Esophagus muscularis mucosa (tissue), 4 donors: ENCODE measurements at places on chromosomes 4 and X.

- DNase-seq, result no peak
Observed at GRCh38 chr4:141416219-141416618, 195.5 kb downstream of the ZNF330 start.

GRCh38 chr4:46385946-46386345 lies 4.0 kb downstream of the GABRA2 start:
- DNase-seq, result no peak

DNA sequence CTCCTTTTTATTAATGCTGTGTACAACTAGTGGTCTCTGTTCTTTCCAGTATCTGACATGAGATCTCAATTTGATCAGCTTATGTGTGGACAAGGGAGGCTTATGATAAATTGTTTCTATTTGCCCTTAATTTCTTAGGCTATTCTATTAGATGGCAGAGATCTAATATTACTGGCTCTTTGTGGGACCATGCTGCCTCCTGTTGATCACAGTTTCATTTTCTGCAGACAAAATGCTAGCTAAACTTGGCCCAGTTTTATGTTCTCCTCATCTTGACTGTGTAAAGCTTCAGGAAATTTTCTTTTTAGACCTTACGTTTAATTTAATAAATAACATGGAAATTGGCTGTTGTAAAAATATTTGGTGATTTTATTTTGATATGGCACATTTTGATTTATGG lies 627.1 kb upstream of the AADAT start:
- no peak for DNase-seq

DNA sequence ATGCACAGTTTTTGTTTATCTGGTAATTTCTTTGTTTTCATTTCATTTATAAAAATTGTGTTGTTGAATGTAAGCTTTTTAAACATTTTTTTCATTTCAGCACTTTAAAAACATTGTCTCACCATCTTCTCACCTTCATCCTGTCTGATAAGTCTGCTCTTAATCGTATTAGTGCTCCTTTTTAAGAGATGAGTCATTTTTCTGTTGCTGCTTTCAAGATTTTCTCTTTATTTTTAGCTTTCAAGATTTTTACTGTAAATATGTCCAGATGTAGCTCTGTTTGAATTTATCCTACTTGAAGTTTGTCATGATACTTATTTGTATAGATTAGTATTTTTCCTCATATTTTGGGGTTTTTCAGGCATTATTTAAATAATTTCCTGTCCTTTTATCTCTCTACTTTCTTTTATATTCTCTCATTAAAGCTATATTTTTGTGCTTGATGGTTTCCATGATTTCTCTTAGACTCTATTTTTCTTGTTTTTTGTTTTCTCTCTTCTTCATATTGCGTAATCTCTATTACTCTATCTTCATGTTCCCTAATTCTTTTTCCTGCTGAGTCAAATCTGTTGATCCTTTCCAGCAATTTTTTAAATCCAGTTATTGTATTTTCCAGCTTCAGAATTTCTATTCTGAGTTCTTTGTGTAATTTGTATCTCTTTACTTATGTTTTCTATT lies 1400.4 kb upstream of the PCDH7 start:
- no peak for DNase-seq

GRCh38 chr4:33411182-33411581 lies 2691.0 kb downstream of the PCDH7 start:
- no peak for DNase-seq

DNA sequence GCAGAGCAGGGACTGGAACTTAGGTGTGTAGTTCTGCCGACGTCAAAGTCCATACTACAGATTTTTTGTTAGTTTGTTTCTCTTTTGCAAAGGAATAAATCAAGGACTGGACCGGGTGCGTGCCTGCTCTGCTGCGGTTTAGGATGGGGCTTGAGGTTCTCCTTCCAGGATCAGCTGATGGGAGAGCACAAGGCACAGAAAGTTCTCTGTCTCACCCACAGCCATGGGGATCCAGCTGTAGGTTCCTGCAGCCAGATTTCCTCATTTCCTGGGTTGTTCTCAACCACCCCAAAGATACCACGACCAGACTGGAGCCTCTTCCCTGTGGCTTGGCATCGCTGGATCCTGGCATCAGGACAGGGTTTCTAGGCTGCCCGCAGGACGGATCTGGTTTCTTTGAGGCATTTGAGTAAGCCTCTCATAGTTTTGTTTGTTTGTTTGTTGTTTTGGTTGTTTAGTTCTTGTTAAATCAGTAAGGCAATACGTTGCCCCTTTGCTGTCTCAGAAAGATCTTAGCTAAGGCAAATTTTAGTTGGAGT lies 789 bp upstream of the SRPX start:
- no peak for DNase-seq

- no peak for DNase-seq
Observed at GRCh38 chrX:49116076-49116475, 7.5 kb downstream of the GPKOW start.

DNA sequence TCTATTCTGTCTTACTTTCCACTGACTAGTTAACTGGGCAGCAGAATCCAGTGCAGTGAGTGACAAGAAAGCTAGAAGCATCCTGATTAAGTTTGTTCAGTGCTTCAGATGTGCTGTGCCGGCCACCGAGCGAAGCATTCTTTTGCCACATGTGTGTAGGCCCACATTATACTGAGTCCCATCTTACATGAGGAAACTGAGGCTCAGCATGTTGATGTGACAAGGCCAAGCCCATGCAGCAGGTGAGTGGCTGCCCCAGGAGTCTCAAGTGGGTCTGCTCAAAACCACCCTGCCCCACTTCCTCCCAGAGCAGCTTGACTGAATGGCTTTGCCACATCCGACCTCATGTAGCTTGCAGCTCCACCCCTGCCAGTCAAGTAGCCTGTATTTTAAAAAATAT lies 50.5 kb downstream of the RHOH start:
- no peak for DNase-seq

DNA sequence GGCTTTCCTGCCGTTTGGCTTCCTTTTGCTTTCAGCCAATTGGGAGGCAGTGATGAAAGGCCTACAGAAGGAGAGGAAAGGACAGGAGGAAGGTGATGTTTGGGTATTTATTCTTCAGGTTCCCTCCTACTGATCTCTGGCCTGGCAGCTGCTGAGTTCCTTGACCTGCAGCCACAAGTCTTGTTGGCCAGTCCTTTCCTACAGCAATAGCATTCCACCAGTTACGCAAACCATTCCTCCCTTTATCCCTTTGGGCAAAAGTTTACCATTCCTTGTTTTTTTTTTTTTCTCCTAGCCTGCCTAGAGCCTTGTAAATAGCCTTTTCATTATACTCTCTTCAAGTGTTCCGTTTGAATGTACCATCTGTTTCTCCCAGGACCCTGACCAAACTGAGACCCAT lies 198.1 kb upstream of the FTHL17 start:
- no peak for DNase-seq

- DNase-seq, result no peak
Observed at GRCh38 chrX:42460706-42461105, 317.3 kb downstream of the PPP1R2C start.

DNA sequence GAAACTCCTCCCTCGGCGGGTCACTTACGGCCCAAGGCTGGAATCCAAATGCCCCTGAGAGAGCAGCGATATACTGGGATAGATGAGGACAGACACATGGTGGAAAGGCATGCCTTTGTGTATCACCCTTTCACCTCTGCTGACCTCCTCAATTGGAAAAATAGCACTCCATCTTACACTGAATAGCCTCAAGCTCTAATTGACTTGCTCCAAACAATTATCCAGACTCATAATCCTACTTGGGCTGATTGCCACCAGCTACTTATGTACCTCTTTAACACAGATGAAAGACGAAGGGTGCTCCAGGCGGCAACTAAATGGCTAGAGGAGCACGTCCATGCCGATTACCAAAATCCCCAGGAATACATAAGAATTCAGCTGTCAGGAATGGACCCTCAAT lies 1142.2 kb downstream of the ARAP2 start:
- DNase-seq, result no peak

DNA sequence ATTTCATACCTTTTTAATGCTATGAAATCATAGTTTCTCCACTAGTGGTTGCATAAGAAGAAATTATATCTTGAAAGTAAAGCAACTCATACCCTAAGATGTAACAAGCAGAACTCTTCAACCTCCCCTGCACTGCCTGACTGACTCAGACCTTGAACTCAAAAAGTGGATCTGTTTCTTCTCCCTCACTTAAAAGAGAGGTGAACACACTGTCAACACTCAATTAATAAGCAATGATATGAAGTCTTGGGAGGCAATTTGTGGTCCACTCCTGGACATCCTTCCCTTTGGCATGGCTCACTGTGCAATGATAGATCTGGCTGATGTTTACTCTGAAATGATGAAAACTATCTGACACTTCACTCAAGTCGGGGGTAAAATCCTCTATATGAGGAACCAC lies 282.0 kb upstream of the DKK2 start:
- no peak for DNase-seq

DNA sequence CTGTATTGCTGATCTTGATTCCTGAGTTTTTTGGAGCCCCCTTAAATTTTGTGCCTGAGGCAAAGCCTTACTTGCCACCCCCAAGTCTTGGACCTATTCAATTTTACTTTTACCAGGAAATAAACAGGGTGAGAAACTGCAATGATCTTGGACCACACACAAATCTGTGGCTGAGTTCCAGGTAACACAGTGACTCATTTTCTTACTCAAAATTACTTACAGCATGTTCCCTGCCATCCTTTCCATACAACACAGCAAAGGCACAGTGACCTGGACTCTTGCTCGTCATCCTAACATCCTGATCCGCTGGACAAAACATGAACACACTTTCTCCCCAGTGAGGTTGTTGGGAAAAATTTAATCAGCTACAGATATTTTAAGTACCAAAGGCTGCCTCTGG lies 60.7 kb upstream of the S100G start:
- DNase-seq, result no peak

DNA sequence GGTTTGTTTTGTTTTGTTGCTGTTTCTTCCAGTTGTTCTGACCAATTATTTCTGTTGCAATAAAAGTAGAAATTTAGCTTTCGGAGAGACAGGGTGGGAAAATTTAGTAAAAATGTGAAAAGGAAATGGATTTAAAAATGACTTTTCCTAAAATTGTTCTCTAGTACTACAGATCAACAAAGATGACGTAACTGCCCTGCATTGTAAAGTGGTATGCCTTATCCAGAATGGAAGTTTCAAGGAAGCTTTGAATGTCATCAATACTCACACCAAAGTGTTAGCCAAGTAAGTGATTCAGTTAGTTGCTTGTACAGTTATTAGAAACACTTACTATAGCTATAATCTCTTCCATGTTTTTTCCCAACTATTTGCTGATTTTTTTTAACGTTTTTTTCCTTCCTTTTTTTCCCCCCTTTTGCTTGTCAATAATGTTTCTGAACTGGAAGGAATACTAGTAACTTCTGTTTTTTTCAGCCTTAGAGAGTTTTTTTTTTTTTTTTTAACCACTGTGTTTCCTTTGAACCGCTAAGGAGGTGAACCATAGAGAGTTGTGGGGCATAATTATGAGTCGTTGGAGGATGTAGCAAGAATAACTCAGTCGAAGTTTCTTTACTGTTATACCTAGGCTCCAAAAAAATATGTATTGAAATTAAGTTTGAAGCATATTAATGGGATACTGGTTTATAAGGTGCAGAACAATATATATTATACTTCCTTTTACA lies 2.2 kb downstream of the SRP72 start:
- DNase-seq, result no peak

DNA sequence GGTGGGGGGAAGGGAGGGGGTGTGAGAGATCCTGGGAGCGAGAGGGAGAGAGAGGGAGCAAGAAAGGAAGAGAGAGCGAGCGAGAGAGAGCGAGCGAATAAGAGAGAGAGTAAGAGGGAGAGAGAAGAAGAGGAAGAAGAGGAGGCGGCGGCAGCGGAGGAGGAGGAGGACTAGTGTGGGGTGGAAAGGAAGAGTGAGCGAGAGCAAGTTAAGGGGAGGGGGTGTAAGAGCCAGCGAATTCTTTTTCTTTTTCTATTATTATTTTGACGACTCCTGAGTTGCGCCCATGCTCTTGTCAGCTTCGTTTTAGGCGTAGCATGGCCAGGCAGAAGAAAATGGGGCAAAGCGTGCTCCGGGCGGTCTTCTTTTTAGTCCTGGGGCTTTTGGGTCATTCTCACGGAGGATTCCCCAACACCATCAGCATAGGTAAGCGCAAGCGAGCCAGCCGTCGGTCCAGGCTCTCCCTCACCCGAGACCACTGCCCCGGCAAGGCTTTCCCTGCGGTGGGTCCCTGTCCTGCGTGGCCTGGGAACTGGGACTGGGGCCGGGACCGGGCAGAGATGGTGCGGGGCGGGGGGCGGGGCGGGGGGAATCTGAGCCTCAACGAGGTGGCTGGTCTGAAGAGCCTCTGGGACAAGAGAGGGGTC lies at the start of gene GRIA3:
Gene GRIA3 (plus strand): TSS at position 60 of the 647 bp plus-strand sequence. CDS start 258 bp downstream, at position 318.
- no peak for DNase-seq

- DNase-seq, result no peak
Observed at GRCh38 chr4:188958346-188958745, 819.1 kb downstream of the TRIML1 start.

GRCh38 chrX:40154853-40155588 lies 57.3 kb upstream of the BCOR start:
- DNase-seq, result peak; percentile 92

GRCh38 chrX:77009691-77010090 lies 437.5 kb upstream of the FGF16 start:
- no peak for DNase-seq

GRCh38 chrX:135347381-135348016 lies 38.2 kb downstream of the ETDC start:
- DNase-seq, result no peak

GRCh38 chr4:40570348-40571077 lies 59.2 kb downstream of the RBM47 start:
- DNase-seq, result no peak
